Upper lobe of left lung (tissue), 6 donors: ENCODE measurements at places on chromosomes 1 and 21.
A peak's percentile ranks its signal among the peaks of the same experiment; 100 is the strongest.

GRCh38 chr1:118973531-118974137 is 14.5 kb downstream of the TBX15 start:
- H3K4me3 ChIP-seq: no peak overlapping the region
- no peaks in the 10 kb centered on the region for H3K4me1 ChIP-seq
- no peak for DNase-seq

GRCh38 chr1:201692555-201693394 is 136.2 kb upstream of the IPO9 start:
- no peak overlapping the region for H3K27ac ChIP-seq
- H3K36me3 ChIP-seq: no peaks in the 10 kb centered on the region
- H3K4me1 ChIP-seq: peaks cover 3% of the 10 kb centered on the region
- no peak overlapping the region for H3K4me3 ChIP-seq

DNA sequence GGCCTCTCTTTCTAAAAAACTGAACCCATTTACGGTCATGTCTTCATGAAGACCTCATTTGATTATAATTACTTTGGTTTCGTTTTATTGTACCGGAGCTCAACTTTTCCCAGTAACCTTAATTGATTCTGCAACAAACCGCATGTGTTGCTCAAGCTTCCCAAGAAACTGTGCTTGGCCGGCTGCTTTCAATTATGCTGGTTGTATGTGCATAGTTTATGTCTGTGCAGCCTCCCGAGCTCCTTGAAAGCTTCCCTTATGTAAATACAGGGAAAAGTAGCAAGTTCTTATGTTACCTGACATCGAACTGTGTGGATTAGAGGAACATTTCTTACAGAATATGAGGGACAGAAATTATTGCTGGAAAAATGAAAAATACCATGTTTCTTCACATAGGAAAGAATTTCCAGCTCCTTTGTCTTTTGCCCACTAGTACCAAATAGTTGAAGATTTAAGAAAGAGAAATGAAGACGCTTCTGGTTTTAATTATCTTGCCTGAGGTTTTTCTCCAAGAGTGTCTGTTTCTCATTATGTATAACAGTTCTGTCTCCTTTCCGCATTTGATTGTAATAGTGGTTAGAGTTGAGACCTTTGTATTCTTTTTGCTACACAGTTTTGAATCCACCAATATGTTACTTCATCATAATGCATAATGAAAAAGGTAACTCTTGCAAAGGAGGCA is 2.1 kb downstream of the VCAM1 start:
- no peaks in the 10 kb centered on the region for H3K4me1 ChIP-seq
- no peaks in the 10 kb centered on the region for H3K27me3 ChIP-seq

GRCh38 chr1:168488138-168488537 is 55.7 kb downstream of the XCL2 start:
- no peaks in the 10 kb centered on the region for H3K36me3 ChIP-seq
- H3K27ac ChIP-seq: no peak overlapping the region
- no peak for DNase-seq

GRCh38 chr1:10648689-10649516 is 147.5 kb downstream of the CASZ1 start:
- no peak overlapping the region for H3K27ac ChIP-seq
- H3K4me1 ChIP-seq: peaks cover 19% of the 10 kb centered on the region
- no peaks in the 10 kb centered on the region for H3K27me3 ChIP-seq

- peaks cover 21% of the 10 kb centered on the region for H3K4me1 ChIP-seq
- no peak overlapping the region for H3K4me3 ChIP-seq
- DNase-seq: no peak
These were observed 8.0 kb downstream of the CSF1 start for GRCh38 chr1:109918671-109919070.

DNA sequence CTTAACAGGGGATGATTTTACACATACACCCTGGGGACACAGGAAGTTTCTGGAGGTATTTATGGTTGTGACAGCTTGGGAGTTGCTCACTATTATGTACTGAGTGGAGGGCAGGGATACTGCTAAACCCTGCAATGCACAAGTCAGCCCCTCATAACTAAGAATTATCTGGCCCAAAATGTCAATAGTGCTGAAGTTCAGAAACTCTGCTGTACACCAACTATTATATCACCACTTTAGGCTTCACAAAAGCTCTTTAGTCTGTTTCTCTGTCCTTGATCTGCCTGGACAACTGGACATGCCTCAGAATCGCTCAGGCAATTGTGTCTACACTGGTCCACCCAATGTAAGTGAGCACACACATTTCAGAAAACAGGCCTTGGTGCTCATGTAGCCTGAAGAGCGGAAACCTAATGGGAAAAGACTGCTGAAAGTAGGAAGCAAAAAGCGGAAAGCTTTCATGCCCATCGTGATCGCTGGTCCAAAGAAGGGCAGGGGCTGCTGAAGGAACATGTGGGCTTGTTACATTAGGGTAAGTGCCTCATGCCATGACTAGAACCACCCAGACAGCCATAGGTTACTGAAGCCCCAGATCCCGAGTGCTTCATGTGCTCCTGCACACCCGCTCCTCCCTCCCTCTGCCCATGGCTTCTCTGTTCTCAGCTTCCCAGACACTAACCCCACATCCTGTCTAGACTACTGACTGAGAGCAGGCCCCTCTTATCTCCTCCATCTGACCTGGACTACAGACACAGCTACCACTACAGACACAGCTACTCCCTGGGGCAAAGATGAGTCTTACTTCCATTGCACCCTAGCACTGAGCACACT is 73.5 kb downstream of the LRIG2 start:
- no peak overlapping the region for H3K27ac ChIP-seq
- no peak for DNase-seq
- peaks cover 14% of the 10 kb centered on the region for H3K4me1 ChIP-seq
- H3K36me3 ChIP-seq: no peaks in the 10 kb centered on the region

DNA sequence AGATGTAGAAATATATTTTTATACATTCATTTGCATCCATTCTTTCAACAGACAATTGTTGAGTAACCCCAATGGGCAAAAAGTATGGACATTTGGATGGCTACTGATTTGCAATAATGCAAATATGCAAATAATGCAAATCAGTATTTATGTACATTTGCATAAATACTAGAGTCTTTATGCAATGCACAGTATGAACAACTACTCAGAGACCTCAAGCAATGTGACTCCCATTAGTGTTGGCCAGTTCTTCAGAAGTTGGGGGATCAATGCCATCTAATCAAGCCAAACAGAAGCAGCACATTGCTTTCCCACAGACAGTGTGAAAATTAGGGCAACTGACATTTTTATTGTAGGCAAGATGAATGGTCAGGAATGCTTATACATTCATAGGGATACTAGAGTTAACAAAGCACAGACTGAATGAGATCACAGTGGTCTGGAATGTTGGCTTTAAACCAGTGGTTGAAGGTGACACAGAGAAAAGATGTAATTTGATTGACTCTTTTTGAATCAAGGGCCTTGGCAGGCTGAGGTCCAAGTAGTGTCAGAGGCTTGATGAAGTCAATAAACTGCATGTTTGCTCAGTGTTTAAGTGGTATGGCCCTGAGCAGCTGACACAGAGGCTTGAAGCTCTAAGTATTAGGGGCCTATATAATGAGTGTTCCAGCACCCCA is 256.6 kb downstream of the CTH start:
- no peaks in the 10 kb centered on the region for H3K27me3 ChIP-seq
- no peaks in the 10 kb centered on the region for H3K36me3 ChIP-seq
- DNase-seq: peak; percentile 31
- H3K27ac ChIP-seq: no peak overlapping the region

- DNase-seq: no peak
- no peak overlapping the region for H3K27ac ChIP-seq
- no peaks in the 10 kb centered on the region for H3K27me3 ChIP-seq
- H3K4me1 ChIP-seq: no peaks in the 10 kb centered on the region
- H3K4me3 ChIP-seq: no peak overlapping the region
- no peaks in the 10 kb centered on the region for H3K36me3 ChIP-seq
These were observed 287.0 kb downstream of the SDCCAG8 start for GRCh38 chr1:243542739-243543415.

- no peak overlapping the region for H3K4me3 ChIP-seq
- H3K27ac ChIP-seq: no peak overlapping the region
- H3K36me3 ChIP-seq: no peaks in the 10 kb centered on the region
- DNase-seq: peak; percentile 85
- no peaks in the 10 kb centered on the region for H3K27me3 ChIP-seq
These were observed 11.9 kb upstream of the PADI3 start for GRCh38 chr1:17236779-17237560.

GRCh38 chr1:208270651-208271141 is 26.5 kb upstream of the PLXNA2 start:
- no peak overlapping the region for H3K27ac ChIP-seq
- no peak overlapping the region for H3K4me3 ChIP-seq
- H3K36me3 ChIP-seq: no peaks in the 10 kb centered on the region
- no peak for DNase-seq
- H3K4me1 ChIP-seq: no peaks in the 10 kb centered on the region

DNA sequence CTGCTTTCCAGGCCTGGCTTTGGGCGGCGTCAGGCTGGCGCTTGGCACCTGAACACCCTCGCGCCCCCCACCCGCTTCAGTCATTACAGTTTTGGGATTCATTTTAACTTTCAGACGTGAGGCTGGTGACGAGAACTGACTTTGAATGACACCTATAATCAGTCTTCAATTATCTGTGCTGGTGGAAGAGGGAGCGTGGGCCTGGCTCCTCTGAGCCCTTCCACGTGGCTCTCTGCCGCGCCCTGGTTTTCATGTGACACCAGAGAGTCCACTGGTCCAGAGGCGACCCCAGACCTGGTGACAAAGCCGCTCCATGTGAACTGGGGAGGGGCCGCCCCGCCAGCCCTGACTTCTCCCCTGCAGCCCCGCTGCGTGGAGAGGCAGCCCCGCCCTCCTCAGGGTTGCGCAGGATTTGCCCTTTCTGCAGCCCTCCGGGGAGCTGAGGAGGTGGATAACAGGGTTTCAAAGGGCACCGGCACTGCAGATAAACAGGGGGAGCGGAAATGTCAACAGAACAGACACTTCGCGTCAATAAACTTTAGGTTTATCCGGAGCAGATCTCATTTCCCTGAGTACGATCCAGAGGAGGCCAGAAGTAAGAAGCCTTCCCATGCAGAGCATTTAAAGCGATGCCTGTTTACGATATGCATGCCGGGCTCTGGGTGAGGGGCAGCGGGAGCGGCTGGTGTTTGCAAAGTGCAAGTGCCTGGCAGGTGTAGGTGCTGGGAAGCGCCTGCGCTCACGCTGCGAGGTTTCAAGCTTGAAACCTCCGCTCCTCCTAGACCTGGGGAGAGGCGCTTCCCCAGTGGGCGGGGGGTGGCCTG is 56.4 kb downstream of the AJAP1 start:
- no peak overlapping the region for H3K27ac ChIP-seq
- peaks cover 11% of the 10 kb centered on the region for H3K27me3 ChIP-seq
- no peaks in the 10 kb centered on the region for H3K4me1 ChIP-seq

- no peak for DNase-seq
- H3K4me1 ChIP-seq: no peaks in the 10 kb centered on the region
- H3K27me3 ChIP-seq: no peaks in the 10 kb centered on the region
- H3K4me3 ChIP-seq: no peak overlapping the region
- H3K36me3 ChIP-seq: peaks cover 14% of the 10 kb centered on the region
These were observed 188.6 kb upstream of the HP1BP3 start for GRCh38 chr1:20975668-20976067.

DNA sequence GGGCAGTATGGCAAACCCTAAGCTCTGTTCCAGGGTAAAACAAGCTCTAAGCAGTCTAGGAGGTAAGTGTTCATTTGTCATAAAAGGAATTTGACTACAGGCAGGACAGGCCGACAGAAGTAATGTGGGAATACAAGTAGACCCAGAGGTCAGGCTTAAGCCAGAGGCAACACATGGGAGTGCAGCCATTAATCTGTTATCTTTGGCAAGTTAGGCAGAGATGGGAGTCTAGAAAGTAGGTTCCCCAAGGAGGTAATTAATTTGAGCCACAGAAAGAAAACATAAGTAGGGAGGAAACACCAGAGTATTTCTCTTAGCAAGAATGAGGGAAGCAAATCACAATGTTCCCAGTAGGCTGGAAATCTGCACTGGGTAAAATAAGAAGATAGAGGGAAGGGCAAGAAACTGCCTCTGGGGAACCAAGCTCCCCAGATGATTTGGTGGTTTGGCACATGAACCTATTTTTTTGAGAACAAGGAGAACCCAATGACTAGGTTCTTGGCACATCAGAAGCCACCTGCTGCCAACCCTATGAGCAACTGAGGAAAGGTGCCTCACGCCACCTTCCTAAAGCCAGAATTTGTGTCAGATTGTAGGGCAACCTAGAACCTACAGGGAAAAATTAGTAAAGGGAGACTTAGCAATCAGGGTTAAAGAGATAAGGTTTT is 636.4 kb upstream of the PLXNA2 start:
- H3K27me3 ChIP-seq: no peaks in the 10 kb centered on the region
- no peak for DNase-seq
- no peaks in the 10 kb centered on the region for H3K4me1 ChIP-seq
- no peak overlapping the region for H3K27ac ChIP-seq
- no peak overlapping the region for H3K4me3 ChIP-seq

GRCh38 chr1:219144658-219145315 is 28.9 kb upstream of the LYPLAL1 start:
- no peaks in the 10 kb centered on the region for H3K36me3 ChIP-seq
- H3K4me1 ChIP-seq: no peaks in the 10 kb centered on the region
- no peak for DNase-seq
- H3K27me3 ChIP-seq: no peaks in the 10 kb centered on the region
- no peak overlapping the region for H3K27ac ChIP-seq
- H3K4me3 ChIP-seq: no peak overlapping the region

DNA sequence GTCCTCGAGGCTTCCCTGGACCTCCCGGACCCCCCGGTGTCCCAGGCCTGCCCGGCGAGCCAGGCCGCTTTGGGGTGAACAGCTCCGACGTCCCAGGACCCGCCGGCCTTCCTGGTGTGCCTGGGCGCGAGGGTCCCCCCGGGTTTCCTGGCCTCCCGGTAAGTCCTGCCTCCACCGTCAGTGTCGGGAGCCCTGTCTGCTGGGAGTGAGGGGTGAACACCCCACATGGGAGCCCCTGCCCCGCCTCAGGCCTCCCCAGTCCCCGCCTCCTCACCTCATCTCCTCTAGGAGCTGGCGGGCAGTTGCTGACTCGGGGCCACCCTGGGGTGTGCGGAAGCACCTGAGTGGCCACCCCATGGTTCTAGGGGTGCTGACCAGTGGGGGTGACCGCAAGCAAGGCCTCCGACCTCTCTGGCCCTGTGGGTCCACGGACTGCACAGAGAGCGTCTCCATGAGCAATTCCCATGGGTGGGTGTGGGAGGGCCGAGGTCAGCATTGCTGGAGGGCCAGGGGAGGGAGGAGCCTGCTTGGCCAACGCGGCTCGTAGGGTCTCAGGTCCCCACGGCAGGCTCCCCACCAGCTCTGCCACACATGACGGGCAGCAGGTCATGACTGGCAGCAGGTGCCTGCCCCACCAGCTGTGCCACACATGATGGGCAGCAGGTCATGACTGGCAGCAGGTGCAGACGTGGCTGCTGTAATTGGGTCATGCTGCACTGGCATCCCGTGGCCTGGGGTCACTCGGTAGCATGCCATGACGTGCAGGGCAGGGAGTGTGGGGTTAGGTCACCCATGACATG is 61.3 kb downstream of the SLC19A1 start:
- no peak overlapping the region for H3K27ac ChIP-seq
- no peak overlapping the region for H3K4me3 ChIP-seq
- peaks cover 15% of the 10 kb centered on the region for H3K4me1 ChIP-seq
- H3K27me3 ChIP-seq: no peaks in the 10 kb centered on the region
- H3K36me3 ChIP-seq: peaks cover 15% of the 10 kb centered on the region

GRCh38 chr1:115506924-115507589 is 134.7 kb upstream of the VANGL1 start:
- DNase-seq: no peak
- H3K4me1 ChIP-seq: no peaks in the 10 kb centered on the region
- H3K36me3 ChIP-seq: no peaks in the 10 kb centered on the region
- no peaks in the 10 kb centered on the region for H3K27me3 ChIP-seq

GRCh38 chr1:15936025-15936424 is 39.9 kb downstream of the ZBTB17 start:
- H3K27ac ChIP-seq: no peak overlapping the region
- peaks cover 90% of the 10 kb centered on the region for H3K36me3 ChIP-seq
- H3K4me1 ChIP-seq: peaks cover 20% of the 10 kb centered on the region
- no peaks in the 10 kb centered on the region for H3K27me3 ChIP-seq
- H3K4me3 ChIP-seq: no peak overlapping the region
- DNase-seq: no peak
